Activated CD8-positive, alpha-beta memory T cell treated with anti-CD3 and anti-CD28 coated beads for 4 hours (primary cell): ENCODE measurements at places on chromosomes 2 and 18.
A peak's percentile ranks its signal among the peaks of the same experiment; 100 is the strongest.

DNA sequence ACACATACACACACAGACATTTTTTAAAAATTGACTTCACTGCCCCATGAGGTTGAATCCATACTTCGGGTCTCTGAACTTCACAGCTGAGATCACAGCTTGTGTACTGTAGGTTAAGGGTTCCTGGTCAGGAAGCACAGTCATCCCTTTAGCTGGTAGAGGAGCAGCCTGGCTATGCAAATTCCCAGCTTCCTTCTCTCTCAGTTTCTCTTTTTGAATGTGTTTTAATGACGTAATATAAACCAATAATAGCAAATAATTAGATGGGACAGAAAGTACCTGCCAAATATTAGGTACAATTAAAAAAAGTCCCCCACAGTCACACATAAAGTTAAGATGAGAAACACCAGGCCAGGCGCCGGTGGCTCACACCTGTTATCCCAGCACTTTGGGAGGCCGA lies 178.7 kb downstream of the ZNF385B start:
- no peak for DNase-seq

DNA sequence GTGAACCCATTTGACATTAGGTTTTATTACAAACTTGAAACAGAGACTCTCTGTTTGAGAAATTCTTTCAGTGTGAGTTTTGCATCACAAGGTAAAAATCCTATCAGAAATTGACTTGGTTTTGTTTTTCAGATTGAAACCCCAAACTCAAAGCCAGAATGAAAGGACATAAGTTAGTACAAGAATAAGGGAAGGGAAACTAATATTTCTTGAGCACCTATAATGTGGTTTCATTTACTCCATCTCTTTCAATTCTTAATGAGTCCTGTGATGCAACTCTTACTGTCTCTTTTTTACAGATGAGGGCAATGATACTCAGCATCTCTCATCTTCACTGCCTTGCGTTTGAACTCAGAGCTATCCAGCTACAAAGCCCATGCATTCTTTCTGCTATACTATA lies 210.0 kb upstream of the SIX3 start:
- no peak for DNase-seq

DNA sequence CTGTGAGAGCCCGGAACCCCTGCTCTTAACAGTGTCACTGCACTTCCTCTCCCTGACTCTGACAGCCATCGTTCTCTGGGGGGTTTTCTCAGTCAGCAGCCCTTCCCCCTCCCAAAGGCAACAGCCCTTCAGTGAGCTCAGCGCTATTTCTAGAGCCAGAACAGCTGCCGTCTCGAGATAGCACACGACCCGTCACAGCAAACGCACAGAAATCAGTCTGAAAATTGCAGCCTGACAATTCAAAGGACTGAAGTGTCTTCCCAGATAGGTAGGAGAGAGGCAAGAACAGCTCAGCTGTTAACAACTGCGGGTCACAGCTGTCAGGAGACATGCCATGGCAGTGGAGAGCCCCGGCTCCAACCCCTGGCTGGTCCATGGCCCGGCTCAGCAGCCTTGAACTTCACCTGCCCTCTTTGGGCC lies 45.4 kb downstream of the ST8SIA5 start:
- no peak for DNase-seq

DNA sequence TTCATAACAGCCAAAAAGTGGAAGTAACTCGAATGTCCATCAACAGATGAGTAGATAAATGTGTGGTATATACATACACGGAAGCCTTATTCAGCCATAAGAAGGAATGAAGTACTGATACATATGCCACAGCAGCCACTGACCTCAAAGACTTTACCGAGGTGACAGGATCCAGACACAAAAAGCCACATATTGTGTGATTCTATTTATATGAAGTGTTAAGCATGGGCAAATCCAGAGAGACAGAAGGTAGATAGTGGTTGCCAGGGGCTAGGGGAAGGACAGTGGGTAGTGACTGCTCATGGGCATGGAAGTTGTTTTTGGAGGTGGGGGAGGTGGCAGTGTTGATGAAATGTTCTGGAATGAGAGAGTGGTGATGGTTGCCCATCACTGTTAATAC lies 33.9 kb downstream of the ZAP70 start:
- DNase-seq: no peak

DNA sequence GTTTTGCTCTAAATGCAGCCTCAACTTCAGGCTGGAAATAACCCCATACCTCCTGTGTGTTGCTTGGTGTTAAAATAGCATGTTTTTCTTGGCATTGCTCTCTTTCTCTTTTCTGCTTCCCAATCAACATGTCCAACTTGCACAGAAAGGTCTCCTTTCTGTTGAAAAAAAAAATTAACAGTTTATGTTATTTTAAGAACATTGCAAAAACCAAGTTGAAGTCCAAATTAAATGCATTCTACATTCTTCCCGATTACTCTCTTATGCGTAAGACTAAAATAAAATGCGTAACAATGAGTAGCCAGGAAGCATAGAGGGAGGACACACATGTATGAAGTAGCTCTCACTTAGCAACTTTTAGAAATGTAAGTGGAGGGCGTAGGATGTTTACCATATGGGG lies 1406.1 kb upstream of the NXPH2 start:
- DNase-seq: no peak

GRCh38 chr18:4040391-4041092 lies 414.6 kb downstream of the DLGAP1 start:
- no peak for DNase-seq

DNA sequence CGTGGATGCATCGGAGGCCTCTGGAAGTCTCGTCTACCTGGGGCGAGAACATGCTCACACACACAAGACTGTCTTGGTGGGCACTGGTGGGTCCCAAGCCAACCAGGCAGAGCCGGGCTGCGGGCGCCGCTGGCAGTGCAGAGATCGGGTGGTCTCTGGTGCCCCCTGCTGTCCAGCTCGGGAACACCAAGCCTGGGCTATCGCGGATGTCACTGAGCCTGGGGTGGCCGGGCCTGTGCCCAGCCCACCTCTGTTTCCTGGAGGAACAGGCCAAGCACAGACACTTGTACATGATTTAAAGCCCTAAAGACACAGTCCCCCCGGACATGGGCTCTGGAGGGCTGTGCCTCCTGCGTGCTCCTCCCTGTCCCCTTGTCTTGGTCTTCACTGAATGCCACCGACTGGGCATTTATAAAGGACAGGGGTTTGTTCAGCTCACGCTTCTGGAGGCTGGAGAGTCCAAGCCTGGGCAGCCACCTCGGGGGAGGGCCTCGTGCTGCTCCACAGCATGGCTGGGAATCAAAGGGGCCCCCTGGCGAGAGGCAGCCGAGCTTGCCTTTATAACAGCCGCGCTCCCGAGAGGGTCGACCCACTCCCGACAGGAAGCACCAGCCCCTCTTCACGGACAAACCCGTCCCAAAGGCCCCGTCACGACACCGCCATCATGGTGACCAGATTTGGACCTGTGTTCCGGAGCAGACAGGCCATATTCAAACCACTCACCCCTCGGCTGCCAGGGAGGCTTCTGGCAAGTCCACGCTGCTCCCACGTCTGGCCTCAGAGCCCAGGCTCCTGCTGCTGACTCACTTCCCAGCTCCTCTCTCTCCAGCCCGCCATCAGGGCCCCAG lies 3.6 kb upstream of the OTOS start:
- DNase-seq: peak; percentile 57

DNA sequence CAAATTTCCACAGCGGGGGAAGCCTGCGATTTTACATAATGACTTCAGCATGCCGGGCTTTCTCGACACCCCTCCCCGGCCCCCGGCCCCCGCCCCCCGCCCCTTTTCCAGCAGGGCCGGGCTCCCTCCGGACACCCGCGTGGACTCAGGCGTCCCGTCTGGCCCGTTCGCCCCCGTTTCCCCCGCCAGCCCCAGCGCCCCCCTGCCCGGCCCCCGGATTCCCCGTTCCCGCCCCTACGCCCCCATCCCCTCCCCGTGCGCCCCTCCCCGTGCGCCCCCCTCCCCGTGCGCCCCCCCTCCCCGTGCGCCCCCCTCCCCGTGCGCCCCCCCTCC lies 456 bp upstream of the NFATC1 start:
- no peak for DNase-seq

- no peak for DNase-seq
These were observed 1617.4 kb upstream of the ACVR2A start for GRCh38 chr2:146227152-146228019.

GRCh38 chr2:193326296-193326695 lies 1131.6 kb upstream of the TMEFF2 start:
- DNase-seq: no peak

DNA sequence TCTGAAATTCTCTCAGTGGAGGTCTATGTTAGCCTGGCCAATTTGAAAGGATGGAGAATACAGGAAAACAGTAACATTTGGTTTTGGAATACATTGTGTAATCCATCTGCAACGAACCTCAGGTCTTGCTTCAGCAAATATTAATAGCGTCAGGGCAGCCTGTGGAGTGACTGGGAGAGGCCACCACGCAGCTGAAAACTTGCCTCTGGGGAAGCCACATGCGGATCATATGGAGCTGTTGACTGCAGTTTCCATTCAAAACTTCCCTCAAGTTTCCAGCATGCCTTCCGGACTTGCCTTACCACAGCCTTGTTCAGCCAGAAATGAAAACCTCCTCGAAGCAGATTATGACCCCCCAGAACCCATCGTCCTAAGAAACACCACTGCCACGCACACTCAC lies 25.7 kb downstream of the BCL11A start:
- DNase-seq: no peak
